ENCODE measurements at places on chromosomes 3 and 15.

DNA sequence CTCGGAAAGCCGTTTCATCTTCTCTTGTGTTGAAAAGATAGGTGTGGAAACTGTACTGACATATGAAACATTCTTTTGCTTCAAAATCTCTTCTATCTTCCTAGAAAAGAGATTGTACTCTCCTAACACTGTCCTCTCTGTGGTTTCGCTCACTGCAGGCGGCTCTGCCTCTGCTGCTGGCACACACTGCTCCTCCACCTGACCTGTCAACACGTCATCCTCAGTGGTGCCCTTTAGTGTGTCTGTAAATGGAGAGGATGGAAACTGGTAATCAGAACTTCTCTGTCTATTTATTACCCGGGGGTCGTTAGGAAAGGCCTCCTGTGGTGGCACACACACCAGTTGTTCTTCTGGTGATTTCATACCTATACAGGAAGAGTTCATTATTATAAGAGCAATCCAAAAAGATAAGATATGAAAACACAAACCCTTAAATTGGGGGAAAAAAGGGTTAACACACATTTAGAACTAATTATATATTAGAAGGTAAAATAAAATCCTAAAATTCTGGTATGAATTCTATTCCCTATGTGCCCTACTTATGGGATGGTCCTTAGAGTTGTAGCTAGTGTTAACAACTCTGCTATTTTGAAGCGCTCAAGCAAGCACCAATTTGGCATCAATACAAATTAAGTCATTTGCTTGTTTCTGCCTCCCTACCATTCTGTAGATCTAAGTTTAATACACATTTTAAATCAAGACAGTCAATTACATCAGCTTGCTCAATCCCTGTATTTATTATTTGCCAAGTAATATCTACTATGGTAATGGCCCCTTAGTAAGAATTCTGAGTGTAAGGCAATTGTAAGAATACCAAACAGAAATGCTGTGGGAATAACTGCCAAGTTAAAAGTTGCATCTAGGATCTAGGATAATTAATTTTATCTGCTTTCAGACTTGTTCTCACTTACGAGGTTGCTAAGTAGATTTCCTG is 49.2 kb downstream of the TASOR start:
- no peak for DNase-seq

GRCh38 chr15:73959012-73959581 is 32.8 kb downstream of the LOXL1 start:
- peak; percentile 48 for DNase-seq

DNA sequence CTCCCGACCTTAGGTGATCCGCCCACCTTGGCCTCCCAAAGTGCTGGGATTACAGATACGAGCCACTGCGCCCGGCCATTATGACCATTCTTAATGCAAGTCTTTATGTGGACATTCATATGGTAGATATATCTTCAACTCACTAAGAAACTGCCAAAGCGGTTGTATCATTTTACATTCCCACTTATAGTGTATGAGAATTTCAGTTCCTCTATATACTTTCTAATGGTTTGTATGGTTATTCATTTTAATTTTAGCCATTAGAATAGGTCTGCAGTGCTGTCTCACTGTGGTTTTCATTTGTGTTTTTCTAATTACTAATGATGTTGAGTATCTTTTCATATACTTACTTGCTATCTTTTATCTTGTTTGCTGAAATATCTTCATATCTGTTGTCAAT is 32.5 kb downstream of the TCF12 start:
- no peak for DNase-seq

DNA sequence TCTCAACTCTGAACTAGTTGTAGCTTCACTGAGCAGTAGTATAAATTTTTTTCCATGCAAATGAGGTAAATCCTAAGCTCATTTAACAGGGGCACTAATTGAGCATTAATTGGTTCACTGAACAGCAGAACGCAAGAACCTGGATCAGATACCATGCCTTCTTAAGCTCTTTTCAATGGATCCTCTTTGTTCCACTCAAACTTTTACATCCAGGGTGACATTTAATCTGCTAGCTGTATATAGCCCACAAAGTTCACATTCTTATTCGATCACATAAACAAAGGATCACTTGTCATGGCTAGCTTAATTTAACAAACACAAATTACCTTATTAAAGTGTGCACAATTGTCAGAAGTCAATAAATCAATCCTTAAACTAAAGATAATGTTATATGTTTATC is 281.6 kb downstream of the CNTN6 start:
- DNase-seq = no peak

DNA sequence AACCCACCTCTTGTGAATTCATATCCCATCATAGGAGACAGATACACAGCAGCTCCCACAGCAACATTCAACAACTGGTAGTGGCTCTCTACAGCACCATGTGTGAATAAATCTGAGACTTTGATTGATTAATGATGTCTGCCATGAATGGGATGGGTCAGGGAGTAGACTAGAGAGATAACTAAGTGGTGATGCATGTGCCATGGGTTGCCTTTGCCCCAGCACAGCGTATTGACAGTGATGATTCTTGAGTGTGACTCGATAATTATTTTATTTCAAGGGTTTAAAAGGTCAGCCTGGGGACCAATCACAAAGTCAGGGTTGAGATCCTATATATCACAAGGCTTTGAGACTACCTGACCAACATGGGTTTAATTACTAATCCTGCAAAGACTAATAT is 295.9 kb downstream of the PTPRG start:
- DNase-seq = no peak

DNA sequence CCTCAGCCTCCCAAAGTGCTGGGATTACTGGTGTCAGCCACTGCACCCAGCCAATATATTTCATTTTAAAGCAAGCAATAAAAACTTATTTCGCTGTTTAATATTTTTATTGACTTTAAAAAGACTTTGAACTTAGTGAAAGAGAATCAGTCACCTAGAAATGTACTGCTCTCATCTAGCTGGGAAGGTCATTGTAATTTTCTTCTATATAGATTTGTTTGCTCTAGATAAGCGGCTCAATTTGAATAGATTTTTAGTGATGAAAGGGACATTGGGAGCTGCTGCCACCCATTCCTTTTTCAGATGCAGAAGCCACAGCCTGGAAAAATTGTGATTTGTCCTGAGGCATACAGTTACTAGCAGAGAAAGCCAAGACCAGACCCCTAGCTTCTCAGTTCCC is 40.1 kb downstream of the CAPN7 start:
- DNase-seq = no peak

GRCh38 chr3:59251869-59252268 is 202.0 kb upstream of the CFAP20DC start:
- no peak for DNase-seq

DNA sequence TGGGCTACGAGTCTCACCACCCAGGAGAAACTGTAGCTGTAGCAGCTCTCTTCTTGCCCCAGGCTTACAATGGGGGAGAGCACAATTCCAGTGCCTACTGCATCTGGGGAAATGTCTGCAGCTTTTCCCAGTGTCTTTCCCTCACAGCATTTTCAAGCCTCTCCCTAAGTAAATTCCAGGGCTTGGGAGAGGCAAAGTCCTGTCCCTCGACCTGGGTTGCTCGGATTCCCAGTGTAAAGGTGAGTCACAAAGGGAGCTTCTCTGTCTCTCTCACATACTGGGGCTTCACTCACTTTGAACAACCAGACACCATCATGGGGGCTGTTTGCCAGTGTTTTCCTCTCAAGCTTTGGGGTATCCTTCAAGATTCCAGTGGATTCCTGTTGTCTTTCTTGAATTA is 689.4 kb upstream of the NAALADL2 start:
- DNase-seq = no peak

- DNase-seq = no peak
Observed at GRCh38 chr3:120451806-120452205, 1.0 kb upstream of the FSTL1 start.

- DNase-seq = no peak
Observed at GRCh38 chr3:14323401-14324223, 78.8 kb upstream of the SLC6A6 start.

DNA sequence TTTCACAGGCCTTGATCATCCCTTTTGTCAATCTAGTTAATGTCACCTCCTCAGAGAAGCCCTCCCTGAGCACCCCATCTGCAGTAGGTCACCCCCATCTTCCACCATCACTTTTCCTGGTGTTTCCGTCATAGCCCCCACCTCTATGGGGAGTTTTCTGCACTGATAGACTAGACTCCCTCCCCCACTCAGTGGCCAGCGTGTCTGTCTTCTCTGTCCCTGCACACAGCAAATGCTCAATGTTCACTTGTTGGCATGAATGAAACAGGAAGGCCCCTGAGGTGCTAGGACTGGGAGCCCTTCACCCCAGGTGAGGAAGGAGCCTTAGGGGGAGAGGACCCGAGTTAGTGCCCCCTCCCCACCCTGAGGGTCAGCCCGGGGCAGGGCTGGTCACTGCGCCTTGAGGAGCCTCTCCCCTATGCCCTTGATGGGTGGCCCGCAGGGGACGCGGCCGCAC is 15.8 kb upstream of the FANCD2 start:
- DNase-seq = no peak

DNA sequence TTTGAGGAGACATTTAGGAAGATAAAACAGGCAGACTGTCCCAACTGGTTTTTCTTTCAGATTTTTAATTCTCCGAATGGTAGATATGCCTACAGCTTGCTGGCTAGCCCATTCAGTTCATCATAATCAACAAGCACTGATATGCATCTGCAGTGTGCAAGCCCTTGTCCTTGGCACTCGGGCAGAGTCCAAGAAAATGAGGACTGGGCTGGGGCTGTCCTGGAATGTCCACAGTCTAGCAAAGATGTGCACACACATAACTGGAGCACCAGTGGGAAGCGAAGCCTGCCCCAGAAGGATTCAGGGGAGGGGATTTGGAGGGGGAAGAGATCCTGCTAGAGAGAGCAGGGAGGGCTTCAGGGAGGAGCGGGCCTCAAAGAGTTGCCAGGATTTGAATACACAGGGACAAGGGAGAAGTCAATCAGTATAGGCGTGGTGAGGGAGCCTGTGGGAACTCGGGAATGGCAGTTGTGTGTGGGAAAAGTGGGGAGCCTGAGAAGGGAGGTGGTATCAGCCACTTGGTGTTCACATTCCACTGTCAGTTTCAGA is 8.7 kb downstream of the FAH start:
- DNase-seq = no peak

DNA sequence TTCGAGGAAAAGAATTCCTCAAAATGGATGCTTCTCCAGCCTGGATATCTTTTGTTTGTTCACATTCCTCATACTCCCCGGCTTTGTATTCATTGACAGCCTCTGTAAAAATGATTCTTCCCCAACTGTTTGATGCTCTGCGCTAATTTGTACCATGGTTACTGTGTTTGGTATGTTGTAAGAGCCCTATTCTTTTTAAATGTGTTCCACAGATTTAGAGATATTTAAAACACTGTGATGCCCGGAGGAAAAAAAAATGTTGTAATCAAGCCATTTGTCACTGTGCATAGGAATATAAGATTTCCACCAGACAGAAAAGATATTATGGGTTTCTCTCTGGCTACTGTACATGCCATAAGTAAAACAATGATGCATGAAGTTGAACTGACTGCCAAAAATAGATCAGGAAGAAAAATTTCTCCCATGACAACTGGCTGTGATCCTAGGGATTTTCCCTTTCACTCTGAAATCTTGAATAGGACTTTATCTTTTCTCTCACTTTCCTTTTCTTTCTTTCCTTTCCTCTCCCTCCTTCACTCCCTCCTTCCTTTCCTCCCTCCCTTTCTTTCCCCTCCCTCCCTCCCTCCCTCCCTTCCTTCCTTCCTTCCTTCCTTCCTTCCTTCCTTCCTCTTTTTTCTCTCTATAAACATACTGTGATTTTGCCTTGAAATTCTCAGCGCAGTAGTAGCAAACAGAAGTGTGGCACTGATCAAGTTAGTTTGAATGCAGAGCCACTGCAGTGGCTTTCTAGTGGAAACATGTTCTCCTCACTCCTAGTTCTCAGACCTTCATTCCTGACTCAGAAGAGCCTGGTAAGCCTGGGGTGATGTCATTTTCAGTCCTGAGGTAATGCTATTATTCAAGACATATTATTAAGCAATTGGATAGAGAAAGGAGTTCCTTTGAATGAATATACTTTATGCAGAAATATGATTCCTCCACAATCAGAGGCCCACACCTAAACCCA is 254.9 kb upstream of the TBL1XR1 start:
- DNase-seq = no peak

- DNase-seq = no peak
Observed at GRCh38 chr3:136192831-136193230, 3.3 kb downstream of the MSL2 start.

DNA sequence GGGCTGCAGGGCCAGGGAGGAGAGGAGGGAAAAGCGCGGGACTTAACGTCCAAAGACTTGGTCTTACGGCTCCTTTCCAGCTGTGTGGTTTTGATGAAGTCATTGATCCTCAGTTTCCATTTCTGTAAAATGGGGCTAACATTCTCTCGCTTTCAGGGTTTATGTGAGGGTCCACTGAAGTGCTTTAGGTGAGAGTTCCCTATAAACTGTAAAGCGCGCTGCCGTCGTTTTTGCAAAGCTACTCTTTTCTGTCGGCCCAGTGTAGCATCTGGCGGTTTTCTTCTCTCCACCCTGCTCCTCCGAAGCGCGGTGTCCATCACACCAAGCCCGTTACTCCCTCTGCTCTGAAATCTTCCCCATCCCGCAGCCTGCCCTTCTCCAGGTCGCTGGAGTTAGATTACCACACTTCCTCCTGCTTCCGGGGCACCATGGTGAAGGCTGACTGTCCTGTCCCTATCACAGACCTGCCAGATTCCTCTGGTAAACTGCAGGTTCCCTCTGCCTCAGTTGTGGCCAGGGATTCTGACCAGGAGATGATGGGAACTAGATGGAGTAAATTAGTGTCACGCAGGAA is 702 bp upstream of the DNAJC17 start:
- DNase-seq = no peak

DNA sequence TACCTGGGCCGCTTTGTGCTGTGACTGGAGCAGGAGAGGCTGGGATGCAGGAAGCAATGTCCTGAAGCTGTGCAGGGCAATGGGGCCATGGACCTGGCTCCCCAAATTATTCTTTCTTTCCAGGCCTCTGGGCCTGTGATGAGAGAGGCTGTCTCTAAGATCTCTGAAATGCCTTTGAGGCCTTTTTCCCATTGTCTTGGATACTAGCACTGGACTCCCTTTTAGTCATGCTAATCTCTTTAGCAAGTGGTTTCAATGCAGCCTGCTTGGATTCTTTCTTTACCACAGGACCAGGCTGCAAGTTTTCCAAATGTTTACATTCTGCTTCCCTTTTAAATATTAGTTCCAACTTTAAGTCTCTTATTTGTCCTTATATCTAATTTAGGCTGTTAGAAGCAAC is 64.8 kb upstream of the SGO1 start:
- DNase-seq = no peak

DNA sequence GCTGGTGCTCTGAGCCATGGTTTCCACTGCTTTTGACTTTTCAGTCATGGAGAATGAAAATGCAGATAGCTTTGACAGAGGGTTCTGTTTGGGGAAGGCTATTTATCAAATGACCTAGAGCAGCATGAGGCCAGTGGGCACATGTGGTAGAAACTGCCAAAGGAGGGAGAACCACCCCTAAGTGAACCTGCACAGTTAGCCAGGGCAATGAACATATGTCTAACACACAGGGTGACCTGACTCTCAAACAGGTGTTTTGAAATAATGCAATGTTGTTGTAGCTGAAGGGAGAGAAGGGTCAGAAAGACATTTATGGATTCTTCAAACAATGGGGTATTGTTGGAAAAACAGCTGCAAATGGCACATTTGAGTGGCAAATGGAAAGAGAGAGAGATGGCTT is 174.4 kb upstream of the FAM3D start:
- DNase-seq = no peak
